ENCODE measurements at places on chromosomes 4 and X.
A peak's percentile ranks its signal among the peaks of the same experiment; 100 is the strongest.

DNA sequence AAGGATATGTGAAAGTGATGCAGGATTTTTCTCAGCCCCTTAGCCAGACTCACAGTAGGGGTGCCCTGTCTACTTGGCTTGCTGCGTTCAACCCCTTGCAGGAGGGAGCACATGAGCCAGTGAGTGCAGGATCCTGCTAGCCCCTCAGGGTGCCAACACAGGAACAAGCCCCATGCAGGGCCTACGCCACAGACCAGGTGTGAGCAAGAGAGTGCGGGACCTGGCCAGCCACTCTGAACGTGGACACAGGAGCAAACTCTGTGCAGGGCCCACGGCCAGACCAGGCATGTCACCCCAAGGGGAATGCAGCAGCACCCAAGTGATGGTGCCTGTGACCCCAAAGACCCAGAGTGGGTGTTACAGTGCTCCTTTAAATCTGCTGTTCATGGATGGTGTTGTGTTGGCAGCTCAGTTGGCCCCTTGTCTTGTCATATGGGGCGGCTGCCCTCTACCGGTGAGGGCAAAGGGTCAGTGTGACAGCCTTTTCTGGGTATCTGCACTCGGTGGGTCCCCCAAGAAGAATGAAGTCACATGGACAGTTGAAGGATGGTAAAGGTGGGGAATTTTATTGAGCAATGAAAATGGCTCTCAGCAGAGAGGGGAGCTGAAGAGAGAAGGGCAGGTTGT lies 188.4 kb upstream of the MAOA start:
- no peak for DNase-seq

DNA sequence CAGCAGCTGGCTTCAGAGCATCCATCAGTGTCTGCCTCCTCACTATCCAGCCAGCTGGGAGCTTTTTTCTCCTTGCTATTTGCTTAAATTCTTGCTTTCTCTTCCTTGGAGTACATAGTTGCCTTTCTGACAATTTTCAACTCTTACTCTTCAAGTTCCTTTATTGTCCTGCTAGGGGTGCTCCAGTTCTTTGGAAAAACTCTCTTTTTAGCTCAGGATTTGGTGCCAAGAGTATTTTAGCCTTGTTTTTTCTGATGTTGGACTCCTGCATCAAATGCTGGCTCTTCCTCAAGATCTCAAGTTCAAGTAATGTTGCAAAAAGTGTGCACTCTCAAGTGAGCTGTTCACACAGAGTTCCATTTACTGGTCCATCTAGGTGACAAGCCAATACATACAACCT lies 126.4 kb downstream of the KDR start:
- DNase-seq, result peak; percentile 49

- DNase-seq, result no peak
Measured at GRCh38 chrX:2445662-2446623, 54.8 kb downstream of the DHRSX start.

DNA sequence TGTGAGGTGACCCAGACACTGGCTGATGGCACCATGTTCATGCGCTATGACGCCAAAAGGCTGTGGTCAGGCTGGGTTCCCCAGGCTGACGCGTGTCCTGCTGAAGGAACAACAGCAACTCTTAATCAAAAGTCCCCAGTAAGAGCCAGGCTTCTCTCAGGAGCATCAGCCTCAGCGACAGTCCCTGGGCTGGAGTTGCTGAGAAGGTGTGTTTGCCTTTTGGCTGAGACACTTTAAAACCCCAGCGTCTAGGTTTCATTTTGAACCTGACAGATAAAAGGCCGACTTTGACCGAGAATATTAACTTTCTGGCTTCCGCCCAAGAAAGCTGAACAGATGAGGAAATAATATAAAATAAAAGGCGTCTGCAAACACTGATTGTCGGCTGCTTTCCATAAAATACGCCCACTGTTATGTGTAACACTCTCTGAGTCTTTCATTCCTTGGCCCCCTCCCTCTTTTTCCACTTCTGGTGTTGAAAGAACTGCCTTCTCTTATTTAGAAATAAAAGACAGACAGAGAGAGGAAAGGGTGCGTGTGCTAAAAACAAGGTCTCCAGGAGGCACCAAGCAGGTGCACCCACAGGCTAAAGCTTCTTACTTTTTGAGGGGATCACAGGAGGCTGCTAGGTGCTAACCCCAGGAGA lies 373.6 kb downstream of the MID1IP1 start:
- no peak for DNase-seq

- no peak for DNase-seq
Measured at GRCh38 chr4:67678612-67679011, 22.3 kb downstream of the UBA6 start.

DNA sequence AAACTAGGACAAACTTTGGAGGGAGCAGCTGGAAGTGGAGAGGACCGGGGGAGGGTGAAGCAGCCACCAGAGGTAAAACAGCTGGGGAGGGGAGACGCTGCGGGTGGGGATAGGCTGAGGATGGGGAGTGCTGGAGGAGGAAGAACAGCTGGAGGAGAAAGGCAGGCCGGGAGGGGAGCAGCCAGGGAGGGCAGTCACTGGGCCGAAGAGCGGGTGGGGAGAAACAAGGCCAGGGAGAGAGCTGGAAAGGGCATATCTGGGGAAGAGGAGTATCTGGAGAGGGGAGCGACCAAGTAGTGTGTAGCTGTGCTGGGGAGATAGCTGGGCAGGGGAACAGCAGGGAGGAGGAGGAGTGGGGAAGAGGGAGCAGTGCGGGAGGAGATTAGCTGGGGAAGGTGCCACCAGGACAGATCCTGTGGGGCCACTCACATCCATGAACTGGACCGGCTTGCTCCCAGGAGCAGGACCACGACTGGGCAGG lies 2.7 kb downstream of the SLC38A5 start:
- DNase-seq, result no peak

GRCh38 chrX:97215186-97215585 lies 331.5 kb downstream of the RPA4 start:
- DNase-seq, result no peak

- no peak for DNase-seq
Measured at GRCh38 chr4:141058591-141059512, 74.4 kb downstream of the RNF150 start.

GRCh38 chr4:179750374-179750773 lies 2308.1 kb upstream of the AGA start:
- no peak for DNase-seq
